Dermis blood vessel endothelial cell (primary cell): ENCODE measurements at places on chromosomes 11 and 22. TPM values are rescaled to one million over a fixed set of nuclear protein-coding genes. Genes with fewer than 3 reads are reported as not detected.

Gene DGAT2
- 0.68 and 2.1 TPM in 2 replicates for total RNA-seq

Gene MIOX
- not detected in 2 replicates for total RNA-seq

Gene ST3GAL4
- total RNA-seq, result 15.8 and 16.1 TPM in 2 replicates

Gene IGSF9B
- 0.05 and 0.17 TPM in 2 replicates for total RNA-seq

Gene SORL1
- 0.05 and 0.17 TPM in 2 replicates for total RNA-seq

Gene DNAL4
- 15.3 and 16.3 TPM in 2 replicates for total RNA-seq

Gene CNGA4
- total RNA-seq, result 0.09 TPM in 1 of 2 replicates, not detected in the other

Gene MN1
- 0.34 and 0.47 TPM in 2 replicates for total RNA-seq

Gene IGF2
- 3.5 and 11.2 TPM in 2 replicates for total RNA-seq

Gene APOA5
- total RNA-seq, result not detected in 2 replicates
